Fibroblast of the aortic adventitia (primary cell): ENCODE measurements at places on chromosomes 3 and 15. TPM values are rescaled to one million over a fixed set of nuclear protein-coding genes. Genes with fewer than 3 reads are reported as not detected.

SEC61A1 gene
- total RNA-seq, result 120 and 406 TPM in 2 replicates

PSTPIP1 gene
- 0.18 TPM in 1 of 2 replicates, not detected in the other for total RNA-seq

PRR20G gene
- total RNA-seq, result not detected in 2 replicates

SOX14 gene
- total RNA-seq, result not detected in 2 replicates

GOLGA6B gene
- not detected in 2 replicates for total RNA-seq

DLL4 gene
- total RNA-seq, result 0.08 and 0.09 TPM in 2 replicates

FBXW12 gene
- 0.27 TPM in 1 of 2 replicates, not detected in the other for total RNA-seq

LHFPL4 gene
- total RNA-seq, result not detected in 2 replicates
